Stimulated activated CD4-positive, alpha-beta T cell treated with anti-CD3 and anti-CD28 coated beads, Interleukin-1b, Interleukin-23, amount 100 ng/mL, for 48 hours (primary cell): ENCODE measurements at places on chromosomes 1 and 21.
A peak's percentile ranks its signal among the peaks of the same experiment; 100 is the strongest.

DNA sequence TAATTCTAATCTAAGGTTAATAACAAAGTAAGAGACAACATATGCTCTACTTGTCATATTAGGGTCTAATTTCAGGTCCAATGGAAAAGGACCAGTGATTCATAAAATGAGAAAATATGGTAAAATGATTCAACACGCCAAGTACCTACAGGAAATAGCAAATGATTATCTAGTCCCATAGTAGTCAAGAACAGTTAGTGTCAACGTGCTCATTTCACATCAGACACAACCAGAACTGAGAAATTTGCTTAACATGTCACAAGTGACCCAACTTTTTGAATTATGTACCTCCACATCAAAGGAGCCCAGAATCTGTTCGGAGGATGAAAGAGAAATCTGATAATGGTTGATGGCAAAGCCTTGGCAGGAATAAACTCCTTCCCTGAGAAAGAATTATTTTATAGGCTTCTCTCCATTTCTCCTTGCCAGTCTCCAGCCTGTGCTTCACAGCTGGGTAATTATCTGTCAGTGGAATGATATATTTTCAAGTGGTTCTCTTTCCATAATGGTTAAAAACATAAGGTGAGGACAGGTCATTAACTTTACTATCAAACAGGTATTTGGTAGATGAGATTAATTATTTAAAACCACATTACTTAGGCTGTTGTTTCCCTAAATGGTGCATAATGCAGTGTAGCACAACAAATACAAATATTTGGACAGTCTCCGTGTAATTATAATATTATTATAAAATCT is 83.2 kb downstream of the APP start:
- DNase-seq: no peak

- no peak for DNase-seq
These were observed 338.0 kb downstream of the LMO4 start for GRCh38 chr1:87666681-87667080.

GRCh38 chr1:109020693-109021257 is 21.1 kb downstream of the WDR47 start:
- DNase-seq: no peak

DNA sequence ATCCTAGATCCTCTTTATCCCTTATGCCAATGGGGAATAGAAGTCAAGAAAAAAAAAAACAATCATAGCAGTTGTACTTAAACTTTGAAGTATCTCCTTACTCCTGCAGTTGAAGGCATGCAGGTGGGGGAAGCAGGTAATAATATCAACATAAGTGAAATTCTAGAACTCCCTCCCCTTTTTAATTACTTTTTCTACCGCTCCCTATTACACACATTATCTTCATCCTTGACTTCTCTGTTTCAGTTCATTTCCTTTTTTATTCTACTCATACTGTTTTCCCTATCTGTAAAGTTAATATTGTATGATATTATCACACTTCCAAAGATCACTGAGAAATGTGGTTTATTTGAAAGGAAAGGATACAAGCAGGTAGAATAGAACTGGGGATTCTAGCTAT is 962.0 kb downstream of the PLA2G4A start:
- DNase-seq: no peak

GRCh38 chr1:33346927-33347649 is 26.2 kb upstream of the A3GALT2 start:
- DNase-seq: no peak

GRCh38 chr1:54845772-54846171 is 41.2 kb downstream of the DHCR24 start:
- no peak for DNase-seq

DNA sequence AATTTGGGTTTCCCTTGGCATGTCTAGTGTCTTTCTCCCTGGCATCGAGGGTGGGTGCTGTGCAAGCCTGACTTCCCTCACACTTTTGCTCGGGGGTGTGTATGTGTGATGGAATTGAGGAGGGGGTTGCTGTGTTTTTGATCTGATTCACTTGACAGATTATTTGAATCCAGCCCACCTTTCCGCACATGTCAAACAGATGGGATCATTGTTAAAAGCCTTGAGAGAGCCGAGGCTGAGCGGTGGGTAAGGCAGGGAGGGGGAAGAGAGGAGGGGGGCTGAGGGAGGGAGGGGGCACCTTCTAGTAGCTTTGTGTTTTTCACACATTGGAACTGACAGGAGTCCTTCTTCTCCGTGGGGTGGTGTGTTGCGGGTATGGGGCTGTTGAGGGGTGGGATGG is 90.0 kb downstream of the PAPPA2 start:
- DNase-seq: no peak

DNA sequence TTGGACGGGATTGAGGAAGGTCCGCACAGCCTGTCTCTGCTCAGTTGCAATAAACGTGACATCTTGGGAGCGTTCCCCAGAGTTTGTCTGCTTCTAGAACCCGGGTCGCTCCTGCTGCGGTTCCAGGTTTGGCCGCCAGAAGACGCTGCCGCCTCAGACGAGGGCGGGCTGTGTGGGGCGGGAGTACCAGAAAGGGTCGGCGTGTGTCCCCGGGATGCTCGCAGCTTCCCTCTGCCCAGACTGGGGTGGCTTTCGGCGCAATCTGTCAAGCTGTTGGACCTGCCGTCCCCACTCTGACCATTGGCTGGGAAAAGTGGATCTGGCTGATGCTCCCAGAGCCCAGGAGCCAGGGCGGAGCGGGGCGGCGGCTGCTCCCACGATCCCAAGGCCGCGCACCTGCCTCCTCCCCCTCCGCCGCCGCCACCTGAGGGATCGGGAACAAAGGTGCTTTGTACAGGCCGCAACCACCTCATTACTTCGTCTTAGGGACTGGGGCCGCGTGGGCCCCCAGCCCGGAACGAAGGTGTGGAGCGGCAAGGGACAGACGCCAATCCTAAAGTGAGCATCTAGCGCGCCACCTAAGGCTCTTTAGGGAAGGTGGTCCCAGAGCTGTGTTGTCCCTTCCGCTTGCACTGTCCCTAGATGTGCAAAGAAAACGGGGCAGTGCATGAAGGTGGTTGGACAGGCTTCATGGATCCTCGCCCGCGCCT is 683 bp upstream of the EFNA4 start:
- DNase-seq: peak; percentile 80

- DNase-seq: peak; percentile 83
These were observed at the start of gene TMCC2 for GRCh38 chr1:205227584-205228013. TMCC2 (plus strand) TSS chr1:205227946; CDS start chr1:205228565, 619 bp downstream.
